Activated T-cell treated with anti-CD3 and anti-CD28 coated beads, Interleukin-2, amount 50 U/mL, for 4 hours (primary cell): ENCODE measurements at places on chromosomes 3 and 15.
A peak's percentile ranks its signal among the peaks of the same experiment; 100 is the strongest.

DNA sequence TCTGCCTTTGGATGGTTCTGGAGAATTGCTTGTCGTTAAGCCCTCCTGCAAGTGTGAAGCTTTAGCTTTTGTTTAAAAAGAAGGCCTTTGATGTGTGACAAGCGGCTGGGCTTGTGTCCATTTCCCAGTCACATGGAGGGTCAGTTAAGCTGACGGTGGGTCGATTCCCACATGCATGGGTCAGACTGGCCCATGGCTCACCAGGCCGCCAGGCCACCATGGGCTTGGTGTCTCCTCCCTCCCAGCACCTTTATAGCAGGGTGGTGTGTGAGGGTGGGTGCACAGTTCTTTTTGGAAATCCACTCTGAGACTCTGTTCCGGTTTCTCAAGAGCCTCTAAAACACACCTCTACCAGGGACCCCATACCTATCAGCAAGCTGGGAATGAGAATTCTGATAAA is 67.2 kb downstream of the SCN5A start:
- no peak for DNase-seq

DNA sequence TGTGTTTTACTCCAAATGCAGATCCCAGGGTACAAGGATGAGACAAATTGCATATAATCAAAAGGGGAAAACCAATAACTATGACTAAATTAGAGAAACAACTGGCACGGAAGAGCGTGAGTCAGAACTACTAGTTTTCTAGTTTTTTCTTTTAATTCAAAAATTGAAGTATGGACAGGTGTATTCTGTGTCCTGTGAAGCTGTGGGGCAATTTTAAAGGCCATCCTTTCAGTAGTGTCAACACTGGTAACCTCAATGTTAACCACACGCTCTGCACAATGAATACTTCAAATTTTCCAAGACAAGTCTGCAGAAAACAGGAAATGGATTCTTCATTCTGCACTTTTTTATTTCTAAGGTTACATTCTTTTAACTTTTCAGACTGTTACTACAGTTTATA is 32.5 kb upstream of the GOLGA8A start:
- DNase-seq: no peak

DNA sequence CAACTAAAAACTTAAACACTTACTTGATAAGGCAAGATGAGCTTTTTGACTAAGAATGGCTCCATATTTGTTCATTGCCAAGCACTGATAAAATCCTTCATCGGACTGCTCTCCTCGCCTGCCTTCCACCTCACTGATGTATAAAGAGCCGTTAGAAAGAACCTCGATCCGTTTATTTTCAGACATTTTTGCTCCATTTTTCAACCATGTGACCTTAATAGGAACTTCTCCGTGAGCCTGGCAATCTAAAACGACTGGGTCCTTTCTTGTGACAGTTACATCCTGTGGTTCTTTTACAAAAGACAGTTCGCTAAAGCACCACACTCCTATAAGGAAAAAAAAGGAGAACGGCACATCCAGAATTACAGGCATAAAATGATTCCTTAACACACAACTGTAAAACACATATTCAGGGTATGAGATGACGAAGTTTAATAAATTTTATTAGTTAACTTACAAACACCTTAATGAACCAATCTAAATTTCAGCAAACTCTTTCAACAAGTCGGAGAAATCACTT is 2.5 kb downstream of the PRTG start:
- DNase-seq: no peak

DNA sequence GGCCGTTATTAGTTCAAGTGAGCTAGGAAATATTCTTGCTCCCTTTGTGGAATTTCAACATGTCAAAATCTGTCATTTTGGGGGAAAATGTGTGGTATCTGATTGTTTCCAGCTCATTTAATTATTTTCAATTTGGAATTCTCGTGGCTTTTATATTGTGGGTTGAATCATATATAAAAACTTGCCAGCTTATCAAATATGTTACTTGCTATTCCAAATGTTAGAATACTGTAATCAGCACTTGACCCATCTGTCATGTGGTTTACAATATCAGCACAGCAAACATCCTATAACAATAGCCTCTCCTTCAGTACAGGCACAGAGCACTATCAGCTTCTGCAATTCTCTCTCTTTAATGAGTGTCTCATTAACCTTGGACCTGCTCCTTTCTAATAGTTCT is 130.2 kb upstream of the FEZF2 start:
- DNase-seq: no peak

GRCh38 chr3:145952536-145952935 is 208.4 kb downstream of the PLOD2 start:
- no peak for DNase-seq

DNA sequence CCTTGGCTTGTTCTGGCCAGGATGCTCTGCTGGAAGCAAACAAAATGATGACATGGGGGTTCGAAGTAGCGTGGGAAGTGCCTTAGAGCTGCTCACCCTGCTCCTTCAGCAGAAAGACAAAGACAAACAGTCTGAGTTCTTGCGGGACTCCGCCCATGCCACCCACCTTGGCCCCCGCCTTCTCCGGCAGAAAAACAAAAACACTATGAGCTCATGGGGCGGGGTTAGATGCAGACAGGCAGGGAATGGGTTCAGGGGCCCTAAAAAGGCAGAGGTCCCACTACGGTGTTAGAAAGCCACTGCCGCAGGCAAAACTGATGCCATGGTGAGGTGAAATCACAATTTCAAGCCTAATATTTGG is 9.7 kb upstream of the NCKIPSD start:
- DNase-seq: no peak

DNA sequence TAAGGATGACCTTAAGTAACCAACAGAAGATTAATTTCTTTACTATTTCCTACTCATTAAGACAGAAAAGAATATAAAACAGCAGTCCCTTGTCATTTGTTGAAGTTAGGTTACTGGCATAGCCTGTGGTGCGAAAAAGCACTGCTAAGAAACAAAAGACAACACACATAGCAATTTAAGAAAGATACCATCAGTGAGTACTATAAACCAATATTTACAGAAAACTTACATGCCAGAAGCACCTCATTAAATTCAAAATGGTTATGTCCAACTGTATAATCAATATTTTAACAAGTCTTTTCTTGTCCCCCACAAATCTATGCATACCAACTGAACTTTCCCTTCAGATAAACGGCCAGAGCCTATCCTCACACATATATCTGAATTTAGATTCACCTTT is 42.0 kb downstream of the ANKRD28 start:
- DNase-seq: no peak

DNA sequence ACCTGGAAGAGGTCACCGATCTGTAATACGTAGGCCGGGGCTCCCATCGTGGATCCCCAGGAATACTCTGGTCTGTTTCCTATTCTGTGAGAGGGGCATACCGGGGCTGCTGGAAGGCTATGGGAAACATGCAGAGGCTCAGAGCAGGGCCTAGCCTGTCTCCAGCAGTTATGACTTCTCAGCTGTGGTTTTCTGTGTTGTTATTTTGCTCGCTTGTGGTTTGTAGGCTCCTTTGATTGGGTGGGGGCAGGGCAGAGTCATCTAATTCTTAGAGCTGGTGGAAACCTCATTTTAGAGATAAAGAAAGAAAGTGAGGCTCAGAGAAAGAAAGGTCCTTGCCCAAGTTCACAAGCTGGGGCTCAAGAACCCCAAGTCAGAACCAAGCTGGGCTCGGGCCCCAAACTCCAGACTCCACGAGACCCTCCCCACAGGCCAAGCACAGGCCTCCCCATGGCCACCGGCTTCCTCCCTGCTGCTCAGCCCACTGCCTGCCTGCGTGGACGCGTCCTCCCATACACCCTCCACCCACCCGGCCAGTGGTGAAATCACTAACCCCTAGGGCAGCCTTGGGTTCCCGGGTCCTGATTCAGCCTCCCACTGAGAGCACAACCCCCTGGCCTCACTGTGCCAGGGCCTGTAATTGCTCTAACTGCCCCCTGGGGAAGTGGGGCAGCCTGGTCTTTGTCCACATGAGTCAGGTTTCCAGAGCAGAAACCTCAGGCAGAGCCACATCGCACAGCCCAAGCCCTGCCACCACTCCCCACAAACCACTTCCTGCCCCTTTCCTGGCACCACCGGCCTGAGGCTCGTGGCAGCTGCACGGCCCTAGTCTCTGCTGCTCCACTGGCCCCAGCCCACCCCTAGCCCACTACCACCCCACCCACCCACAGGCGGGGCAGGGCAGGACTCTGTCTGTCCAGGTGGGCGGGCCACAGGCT is 270.8 kb downstream of the UACA start:
- DNase-seq: peak; percentile 75

GRCh38 chr3:43522727-43523362 is 99.0 kb downstream of the ANO10 start:
- no peak for DNase-seq

DNA sequence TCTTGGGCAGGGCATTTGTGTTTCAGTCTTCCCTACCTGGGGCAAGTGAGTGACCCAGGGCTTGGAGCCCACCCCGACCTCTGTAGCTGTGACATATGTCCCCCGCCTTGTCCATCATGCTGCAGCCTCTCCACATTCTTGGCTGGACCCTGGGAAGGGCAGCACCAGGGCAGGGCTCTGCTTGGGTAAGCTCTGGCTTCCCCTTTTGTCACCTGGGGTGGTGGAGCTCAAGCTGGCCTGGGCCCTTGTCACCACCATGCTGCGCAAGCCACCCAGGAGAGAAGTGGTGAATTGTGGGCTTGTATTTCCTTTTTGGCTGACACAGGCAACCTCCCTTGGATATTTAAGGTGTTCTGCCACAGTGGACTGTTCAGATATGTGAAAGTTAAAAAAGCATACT is 29.3 kb downstream of the SPSB4 start:
- no peak for DNase-seq

GRCh38 chr3:63032881-63033280 is 157.7 kb upstream of the CADPS start:
- no peak for DNase-seq

DNA sequence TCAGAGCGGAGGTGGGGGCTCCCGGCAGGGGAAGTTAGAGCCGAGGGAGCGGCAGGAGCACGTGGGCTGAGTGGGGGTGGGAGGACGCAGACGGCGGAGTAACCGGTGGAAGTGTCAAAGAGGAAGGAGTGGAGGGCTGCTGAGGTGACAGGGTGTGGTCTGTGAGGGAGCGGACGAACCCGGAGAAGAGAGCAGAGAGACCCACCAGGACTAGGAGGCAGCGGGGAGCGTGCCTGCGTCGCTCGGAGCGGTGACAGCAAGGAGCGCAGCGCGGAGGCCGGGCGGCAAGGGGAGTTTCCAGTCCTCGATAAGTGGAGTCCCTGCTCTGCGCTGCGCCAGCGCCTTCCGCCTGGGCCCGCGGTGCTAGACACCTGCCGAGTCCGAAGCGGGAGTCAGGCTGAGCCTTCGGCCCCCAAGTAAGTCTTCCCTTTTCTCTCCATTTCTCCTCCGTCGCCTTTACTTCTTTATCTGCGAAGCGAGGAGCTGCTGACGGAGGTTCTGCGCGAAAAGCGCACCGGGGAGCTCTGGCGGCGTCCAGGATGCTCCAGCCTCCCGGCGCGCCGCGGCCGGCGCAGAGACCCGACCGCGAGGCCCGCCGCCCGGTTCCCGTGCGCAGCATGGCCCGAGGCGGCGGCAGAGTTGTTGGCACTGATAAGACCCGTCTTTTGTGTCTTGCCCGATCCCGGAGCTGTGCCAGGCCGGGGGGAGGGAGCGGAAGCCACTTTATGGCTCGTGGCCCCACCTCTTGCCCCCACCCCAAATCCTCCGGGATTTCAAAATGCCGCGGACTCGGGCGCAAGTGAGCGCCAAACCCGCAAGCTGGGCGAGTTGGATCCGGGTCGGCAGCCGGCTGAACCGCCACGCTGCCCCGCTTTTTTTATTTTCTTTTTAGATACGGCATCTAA is 533.0 kb upstream of the SEMA6D start:
- DNase-seq: no peak

DNA sequence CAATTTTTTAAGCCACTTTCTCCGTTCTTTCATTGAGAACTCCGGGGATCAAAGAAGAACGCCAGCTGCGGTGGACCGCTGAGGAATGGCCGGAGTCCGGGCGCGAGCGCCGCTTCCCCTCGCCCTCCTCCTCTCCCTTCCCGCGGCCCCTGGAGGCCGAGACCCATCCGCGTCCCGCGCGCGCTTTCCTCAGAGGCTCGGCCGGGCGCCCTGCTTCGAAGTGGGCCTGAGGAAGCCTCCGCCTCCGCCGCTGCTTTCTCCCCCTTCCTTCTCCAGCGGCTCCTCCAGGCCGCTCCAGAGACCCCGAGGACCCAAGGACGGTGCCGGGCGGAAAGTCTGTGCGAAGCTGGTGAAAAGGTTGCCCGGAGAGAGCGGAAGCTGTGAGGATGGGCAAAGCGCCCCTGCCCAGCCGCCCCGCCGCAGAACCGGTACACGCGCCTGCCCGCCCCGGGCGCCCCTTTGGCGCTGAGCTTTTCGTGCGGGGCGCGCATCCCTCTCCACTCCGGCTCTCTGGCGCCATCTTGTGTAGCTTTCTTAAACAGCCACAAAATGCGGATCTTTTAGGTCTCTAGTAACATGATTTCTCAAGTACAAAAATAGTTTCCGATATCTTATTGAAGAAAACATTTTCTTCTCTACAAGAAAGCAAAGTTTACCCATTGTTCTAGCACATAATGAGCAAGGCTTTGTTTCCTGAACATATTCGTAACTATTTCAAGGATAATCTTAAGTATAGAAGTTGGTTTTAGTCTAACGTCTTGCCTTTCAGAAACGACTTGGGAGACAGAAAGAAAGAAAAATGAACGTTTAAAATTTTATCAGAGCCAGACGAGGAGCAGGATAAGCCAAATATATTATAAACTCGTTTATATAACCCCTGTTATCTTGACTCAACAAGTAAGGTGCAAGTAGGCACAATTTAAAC is 59.2 kb upstream of the FAM174B start:
- DNase-seq: peak; percentile 68

DNA sequence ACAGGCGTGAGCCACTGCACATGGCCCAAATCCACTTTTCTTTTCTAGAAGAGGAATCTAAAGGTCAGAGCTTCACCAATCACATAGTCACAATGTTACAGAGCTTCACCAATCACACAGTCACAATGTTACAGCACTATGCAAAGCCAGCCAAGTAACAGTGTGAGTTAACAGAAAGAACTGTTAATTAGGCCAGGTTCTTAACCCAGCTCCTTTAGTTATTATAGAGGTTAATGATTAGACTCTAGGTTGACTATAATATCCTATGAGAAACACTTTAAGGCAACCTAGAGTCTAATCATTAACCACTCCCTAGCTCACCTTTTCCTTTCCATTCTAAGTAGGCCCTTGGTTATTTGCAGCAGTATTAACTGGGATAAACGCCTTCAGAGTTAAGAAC is 54.0 kb downstream of the TASOR start:
- DNase-seq: no peak

- DNase-seq: no peak
Measured at GRCh38 chr15:66169023-66169422, 84.5 kb downstream of the MEGF11 start.

GRCh38 chr3:196631682-196632045 is 7.8 kb upstream of the NRROS start:
- peak; percentile 21 for DNase-seq
